ENCODE measurements at places on chromosomes 4 and X. TPM values are rescaled to one million over a fixed set of nuclear protein-coding genes. Genes with fewer than 3 reads are reported as not detected.

The ODAPH gene
- not detected for total RNA-seq

The PF4V1 gene
- total RNA-seq: not detected

- no peak for DNase-seq
Measured at GRCh38 chr4:16329125-16329796, 103.0 kb upstream of the TAPT1 start.

GRCh38 chrX:136185401-136186022 lies 38.2 kb downstream of the FHL1 start:
- peak; percentile 55 for DNase-seq

DNA sequence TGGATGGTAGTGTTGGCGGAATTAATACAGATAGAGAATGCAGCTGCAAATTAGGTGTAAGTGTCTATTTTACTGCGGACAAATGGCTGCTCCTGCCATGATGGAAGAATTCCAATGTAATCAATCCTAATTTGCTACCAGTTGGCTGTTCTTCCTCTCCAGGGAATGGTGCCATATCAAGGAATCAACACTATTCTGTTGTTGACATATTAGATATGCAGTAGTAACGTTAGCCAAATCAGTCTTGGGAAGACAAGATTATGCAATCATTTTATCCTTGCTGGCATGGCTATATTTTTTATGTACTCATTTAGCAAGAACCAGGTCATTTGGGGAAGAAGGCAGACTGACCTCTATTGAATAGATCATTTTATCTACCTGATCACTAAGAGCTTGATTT lies 271.2 kb upstream of the AGA start:
- DNase-seq: no peak
